ENCODE measurements at places on chromosomes 11 and 22. TPM values are rescaled to one million over a fixed set of nuclear protein-coding genes. Genes with fewer than 3 reads are reported as not detected.
A peak's percentile ranks its signal among the peaks of the same experiment; 100 is the strongest.

DNA sequence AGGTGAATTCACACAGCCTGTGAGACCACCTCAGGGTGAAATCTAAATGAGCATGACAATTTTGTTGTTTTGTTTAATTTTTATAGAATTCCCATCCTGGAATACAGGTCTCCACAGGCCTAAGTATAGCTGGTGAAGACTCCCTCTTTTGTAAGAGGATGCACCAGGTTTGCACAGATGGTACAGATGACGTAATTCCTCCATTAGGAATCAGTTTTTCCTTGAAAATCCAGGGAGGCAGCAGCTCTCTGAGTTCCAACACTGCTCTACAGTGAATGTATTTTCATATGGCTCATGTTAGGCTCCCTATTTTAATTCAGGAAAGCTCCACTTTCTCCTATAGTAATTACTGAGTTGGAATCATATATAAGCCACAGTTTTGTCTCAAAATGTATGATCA, 47.2 kb downstream of the USP28 start:
- H3K27ac ChIP-seq = no peak overlapping the region
- no peaks in the 10 kb centered on the region for H3K36me3 ChIP-seq

PRODH gene
- total RNA-seq = 1.5 TPM

- no peak overlapping the region for H3K4me3 ChIP-seq
- H3K36me3 ChIP-seq = no peaks in the 10 kb centered on the region
- DNase-seq = no peak
- no peaks in the 10 kb centered on the region for H3K27me3 ChIP-seq
- no peak overlapping the region for H3K27ac ChIP-seq
Measured at GRCh38 chr22:46770151-46770641, 7.7 kb downstream of the TBC1D22A start.

CREB3L1 gene
- not detected for total RNA-seq

HOATZ gene
- not detected for total RNA-seq

CNTN5 gene
- total RNA-seq = not detected

GRCh38 chr22:29194184-29194583, 11.5 kb upstream of the EMID1 start:
- peaks cover 27% of the 10 kb centered on the region for H3K27me3 ChIP-seq
- no peak for DNase-seq
- H3K27ac ChIP-seq = no peak overlapping the region
- no peaks in the 10 kb centered on the region for H3K36me3 ChIP-seq

DNA sequence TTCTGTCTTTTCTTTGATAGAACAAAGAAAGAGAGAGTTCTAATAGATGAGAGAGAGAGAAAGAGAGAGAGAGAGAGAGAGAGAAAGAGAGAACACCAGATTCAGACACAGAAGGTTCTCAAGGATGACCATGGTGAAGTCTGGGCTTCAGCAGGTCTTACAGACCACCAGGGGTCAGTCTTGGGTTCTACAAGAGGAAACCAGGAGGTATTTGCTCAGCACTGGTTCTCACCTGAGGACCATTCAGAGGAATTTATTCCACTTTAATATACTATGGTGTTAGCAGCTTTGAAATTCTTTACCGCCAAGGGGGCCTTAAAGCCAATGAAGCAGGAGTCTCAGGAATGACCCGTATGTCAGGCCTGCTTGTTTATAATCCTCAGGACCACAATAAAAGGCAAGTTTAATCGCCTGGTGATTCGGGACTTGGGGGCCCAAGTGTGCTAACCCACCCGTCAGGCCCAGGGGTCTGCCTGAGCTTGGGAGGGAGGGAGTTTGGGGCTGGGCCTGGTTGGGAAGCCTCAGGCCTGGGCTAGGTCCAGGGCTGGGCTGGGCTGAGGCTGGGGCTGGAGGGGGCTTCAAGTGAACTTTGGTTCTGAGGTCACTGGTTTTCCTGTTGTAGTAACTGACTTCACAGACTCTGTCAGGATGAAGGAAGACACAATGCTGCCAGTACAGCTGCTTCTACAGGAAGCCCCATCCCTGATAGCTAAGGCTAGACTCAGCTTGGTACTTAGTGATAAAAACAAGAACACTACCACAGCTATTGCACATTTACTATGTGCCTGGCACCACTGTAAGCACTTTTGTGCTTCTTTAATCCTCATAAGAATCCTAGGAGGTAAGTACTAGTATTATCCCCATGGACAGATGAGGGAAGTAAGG, 179.2 kb upstream of the ZBED5 start:
- H3K4me1 ChIP-seq = no peaks in the 10 kb centered on the region
- H3K36me3 ChIP-seq = no peaks in the 10 kb centered on the region
- H3K27ac ChIP-seq = no peak overlapping the region
- peaks cover 77% of the 10 kb centered on the region for H3K27me3 ChIP-seq

GRCh38 chr11:45812581-45813548, 7.9 kb downstream of the SLC35C1 start:
- H3K4me1 ChIP-seq = no peaks in the 10 kb centered on the region
- H3K27ac ChIP-seq = no peak overlapping the region
- H3K27me3 ChIP-seq = no peaks in the 10 kb centered on the region
- peaks cover 20% of the 10 kb centered on the region for H3K36me3 ChIP-seq
- no peak for DNase-seq
- no peak overlapping the region for H3K4me3 ChIP-seq

OR5B21 gene
- not detected for total RNA-seq

DNA sequence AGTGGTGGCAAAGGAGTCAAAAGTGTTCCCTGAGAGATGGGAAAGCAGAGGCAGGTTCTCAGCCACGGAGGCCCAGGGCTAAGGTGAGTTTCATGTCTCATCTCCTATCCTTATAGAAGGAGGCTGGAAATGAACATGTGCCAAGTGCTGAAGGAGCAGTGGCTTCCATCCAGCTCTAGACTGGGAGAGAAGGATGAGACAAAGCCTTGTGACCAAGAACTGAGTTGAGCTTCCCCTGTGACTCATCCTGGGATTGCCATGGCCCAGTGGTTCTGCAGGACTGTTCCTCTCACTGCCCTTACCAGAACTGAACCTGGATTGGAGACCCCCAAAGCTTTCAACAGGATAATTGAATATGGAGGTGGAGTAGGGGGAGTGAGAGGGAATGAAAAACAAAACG, 16.7 kb upstream of the OR9Q1 start:
- H3K27me3 ChIP-seq = no peaks in the 10 kb centered on the region
- no peaks in the 10 kb centered on the region for H3K36me3 ChIP-seq
- H3K4me1 ChIP-seq = no peaks in the 10 kb centered on the region
- H3K4me3 ChIP-seq = no peak overlapping the region

TUB gene
- total RNA-seq = 1.5 TPM

DNA sequence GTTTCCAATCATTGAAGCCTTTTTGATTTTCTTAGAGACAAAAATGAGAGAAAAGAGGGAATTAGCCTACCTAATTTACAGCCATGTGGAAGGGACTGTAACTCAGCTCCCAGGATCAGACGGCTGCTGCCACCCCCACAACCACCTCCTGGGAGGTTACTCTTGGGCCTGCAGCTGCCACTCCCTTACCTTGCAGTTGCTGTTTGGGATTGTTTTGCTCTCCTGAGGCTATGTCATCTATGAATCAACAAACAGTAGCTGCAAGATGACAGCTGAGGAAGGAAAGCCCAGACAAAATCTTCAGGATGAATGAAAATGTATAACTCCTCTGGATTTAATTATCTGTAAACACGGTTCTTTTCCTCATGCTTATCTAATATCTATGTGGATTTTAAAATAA, 28.0 kb upstream of the ZC3H12C start:
- H3K27ac ChIP-seq = no peak overlapping the region
- no peak overlapping the region for H3K4me3 ChIP-seq
- no peaks in the 10 kb centered on the region for H3K27me3 ChIP-seq
- H3K36me3 ChIP-seq = no peaks in the 10 kb centered on the region
- H3K4me1 ChIP-seq = peaks cover 14% of the 10 kb centered on the region
- no peak for DNase-seq

LRRC75B gene
- 14.4 TPM for total RNA-seq

DNA sequence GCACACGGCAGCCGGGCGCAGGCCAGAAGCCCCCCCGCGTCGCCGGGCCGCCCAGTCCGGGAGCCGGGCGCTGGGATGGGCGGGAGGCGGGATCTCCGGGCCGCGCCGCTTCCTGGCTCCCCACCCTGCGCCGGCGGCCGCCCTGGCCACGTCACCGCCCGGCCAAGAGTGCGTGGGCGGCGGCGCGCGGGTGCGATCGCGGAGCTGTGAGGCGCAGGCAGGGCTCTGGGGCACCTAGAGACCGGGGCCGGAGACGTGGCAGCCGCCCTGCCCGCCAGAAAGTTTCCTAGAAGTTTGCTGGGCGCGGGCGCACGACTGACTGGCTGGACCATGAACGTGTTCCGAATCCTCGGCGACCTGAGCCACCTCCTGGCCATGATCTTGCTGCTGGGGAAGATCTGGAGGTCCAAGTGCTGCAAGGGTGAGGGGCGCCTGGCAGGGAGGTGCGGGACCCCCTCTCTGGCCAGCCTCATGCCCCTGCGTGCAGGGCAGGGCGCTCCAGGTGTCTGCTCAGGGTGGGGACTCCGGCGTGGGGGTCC, at the start of gene KDELR3:
KDELR3 (plus strand) TSS at position 193 of the 539 bp plus-strand sequence; CDS start at position 331, 138 bp downstream.
- peaks cover 29% of the 10 kb centered on the region for H3K27me3 ChIP-seq
- DNase-seq = peak; percentile 68
- peaks cover 13% of the 10 kb centered on the region for H3K36me3 ChIP-seq
- H3K27ac ChIP-seq = peak within 1 kb of the TSS; percentile 87
- peak within 1 kb of the TSS; percentile 77 for H3K4me3 ChIP-seq

- H3K36me3 ChIP-seq = no peaks in the 10 kb centered on the region
- no peak overlapping the region for H3K4me3 ChIP-seq
- no peak overlapping the region for H3K27ac ChIP-seq
- DNase-seq = no peak
Measured at GRCh38 chr11:123509737-123510578, 79.9 kb downstream of the GRAMD1B start.

GLYATL2 gene
- total RNA-seq = 0.91 TPM

DNA sequence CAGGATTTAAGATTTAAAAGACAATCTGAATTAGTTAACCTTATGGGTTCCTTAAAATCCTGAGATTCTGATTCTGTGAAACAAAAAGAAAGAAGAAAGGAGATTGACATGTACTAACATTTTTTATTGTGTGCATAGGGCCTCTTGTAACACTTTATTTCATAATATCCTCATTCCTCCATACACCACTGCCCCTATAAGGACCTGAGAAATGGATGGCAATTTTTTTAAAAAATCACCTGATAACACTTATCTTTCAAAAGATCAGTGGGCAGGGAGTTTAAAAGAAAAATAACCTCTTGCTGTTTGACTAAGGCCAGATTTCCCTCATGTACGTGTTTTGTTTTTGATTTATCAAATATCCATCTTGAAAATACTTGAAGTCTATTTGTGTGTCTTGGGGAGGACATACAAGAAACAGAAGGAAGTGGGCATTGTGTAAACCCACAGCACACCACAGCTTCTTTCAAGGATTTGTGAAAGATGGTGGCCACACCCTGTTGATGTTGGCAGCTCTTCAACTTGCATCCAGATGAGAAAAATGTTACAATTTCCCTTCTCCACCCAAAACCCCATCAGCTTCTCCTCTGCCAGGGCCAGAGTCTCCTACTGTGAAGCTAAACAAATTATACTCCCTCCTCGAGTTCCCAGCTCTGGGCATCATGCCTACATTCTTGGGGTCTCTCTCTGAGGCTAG, 35.0 kb upstream of the MPEG1 start:
- no peak overlapping the region for H3K27ac ChIP-seq
- no peak overlapping the region for H3K4me3 ChIP-seq
- H3K36me3 ChIP-seq = no peaks in the 10 kb centered on the region
- H3K27me3 ChIP-seq = peaks cover 61% of the 10 kb centered on the region
- no peaks in the 10 kb centered on the region for H3K4me1 ChIP-seq

DNA sequence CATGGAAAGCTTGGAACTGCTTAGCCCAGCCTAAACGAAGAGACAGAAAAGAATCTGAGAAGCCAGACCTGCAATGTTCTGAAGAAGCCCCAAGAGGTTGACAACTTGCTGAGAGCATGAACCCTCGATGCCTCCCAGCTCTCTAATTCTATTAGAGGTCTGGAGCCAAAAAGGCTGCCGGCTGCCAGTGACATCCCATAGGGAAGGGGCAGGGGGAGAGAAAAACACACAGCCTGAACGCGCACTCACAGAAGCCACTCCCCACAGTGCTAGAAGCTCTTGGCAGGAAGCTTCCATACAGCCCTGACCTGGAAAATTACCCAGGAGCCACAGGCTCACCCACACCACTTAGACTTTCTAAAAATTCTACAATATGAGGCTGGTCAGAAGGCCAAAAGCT, 18.3 kb downstream of the POLDIP3 start:
- no peaks in the 10 kb centered on the region for H3K27me3 ChIP-seq
- peaks cover 71% of the 10 kb centered on the region for H3K36me3 ChIP-seq
- no peak overlapping the region for H3K4me3 ChIP-seq
- no peaks in the 10 kb centered on the region for H3K4me1 ChIP-seq
- H3K27ac ChIP-seq = no peak overlapping the region

DNA sequence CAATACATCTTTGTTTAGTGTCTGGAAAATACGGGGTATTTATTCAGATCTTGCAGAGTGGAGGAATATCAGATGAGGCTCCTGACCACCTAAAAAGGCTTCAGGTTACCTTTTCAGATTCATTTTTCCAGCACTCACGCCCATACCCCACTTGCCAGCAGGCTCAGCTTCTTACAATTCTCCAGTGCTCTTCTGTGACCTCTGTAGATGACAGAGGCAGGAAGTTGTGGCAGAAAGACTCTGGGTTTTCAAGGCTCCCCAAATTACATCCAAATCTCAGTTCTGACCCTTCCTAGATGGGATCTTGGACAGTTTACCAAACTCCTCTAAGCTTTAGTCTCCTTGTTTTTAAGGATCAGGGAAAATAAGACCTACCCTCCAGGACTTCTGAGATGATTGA, 61.1 kb downstream of the SYTL2 start:
- DNase-seq = no peak
- no peak overlapping the region for H3K27ac ChIP-seq
- no peaks in the 10 kb centered on the region for H3K36me3 ChIP-seq
- H3K4me3 ChIP-seq = no peak overlapping the region
- H3K4me1 ChIP-seq = peaks cover 39% of the 10 kb centered on the region
- no peaks in the 10 kb centered on the region for H3K27me3 ChIP-seq

DNA sequence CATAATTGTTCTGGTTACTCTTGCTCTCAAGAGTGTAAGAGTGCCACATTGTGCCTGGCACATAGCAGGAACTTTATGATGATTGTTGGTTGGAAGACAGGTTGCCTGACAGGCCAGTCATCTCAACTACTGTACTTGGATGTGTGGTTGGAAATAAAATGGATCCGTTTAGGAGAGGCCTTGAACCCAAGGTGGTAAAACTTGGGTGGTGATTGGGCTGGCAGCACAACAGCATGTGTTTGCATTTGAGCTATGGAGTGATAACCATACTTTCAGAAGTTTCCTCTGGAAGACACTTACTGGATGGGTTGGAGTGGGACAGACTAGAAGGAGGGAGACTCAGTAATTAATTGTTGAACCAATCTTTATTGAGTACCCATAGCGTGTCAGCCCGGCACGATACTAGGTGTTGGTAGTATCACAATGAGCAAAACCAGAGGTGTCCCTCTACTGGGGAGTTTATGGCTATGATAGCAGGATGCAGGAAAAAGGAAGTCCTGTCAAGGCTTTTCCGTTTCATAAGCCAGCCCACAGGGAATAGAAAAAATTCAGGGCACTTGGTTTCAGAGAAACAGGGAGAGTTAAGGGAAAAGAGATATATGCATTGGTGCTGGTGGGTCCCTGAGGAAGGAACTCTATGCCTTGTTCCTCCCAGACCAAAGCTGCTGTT, 3.1 kb upstream of the TMEM109 start:
- peaks cover 33% of the 10 kb centered on the region for H3K36me3 ChIP-seq
- no peak for DNase-seq
- H3K4me1 ChIP-seq = peaks cover 17% of the 10 kb centered on the region
- peaks cover 51% of the 10 kb centered on the region for H3K27me3 ChIP-seq
- no peak overlapping the region for H3K27ac ChIP-seq

Data from Calu3 (cell line).